ENCODE measurements at places on chromosomes 2 and 18.

- DNase-seq, result no peak
These were observed 148.2 kb downstream of the ESCO1 start for GRCh38 chr18:21452276-21452780.

- no peak for DNase-seq
These were observed 135.7 kb upstream of the NDUFV2 start for GRCh38 chr18:8966821-8967220.

DNA sequence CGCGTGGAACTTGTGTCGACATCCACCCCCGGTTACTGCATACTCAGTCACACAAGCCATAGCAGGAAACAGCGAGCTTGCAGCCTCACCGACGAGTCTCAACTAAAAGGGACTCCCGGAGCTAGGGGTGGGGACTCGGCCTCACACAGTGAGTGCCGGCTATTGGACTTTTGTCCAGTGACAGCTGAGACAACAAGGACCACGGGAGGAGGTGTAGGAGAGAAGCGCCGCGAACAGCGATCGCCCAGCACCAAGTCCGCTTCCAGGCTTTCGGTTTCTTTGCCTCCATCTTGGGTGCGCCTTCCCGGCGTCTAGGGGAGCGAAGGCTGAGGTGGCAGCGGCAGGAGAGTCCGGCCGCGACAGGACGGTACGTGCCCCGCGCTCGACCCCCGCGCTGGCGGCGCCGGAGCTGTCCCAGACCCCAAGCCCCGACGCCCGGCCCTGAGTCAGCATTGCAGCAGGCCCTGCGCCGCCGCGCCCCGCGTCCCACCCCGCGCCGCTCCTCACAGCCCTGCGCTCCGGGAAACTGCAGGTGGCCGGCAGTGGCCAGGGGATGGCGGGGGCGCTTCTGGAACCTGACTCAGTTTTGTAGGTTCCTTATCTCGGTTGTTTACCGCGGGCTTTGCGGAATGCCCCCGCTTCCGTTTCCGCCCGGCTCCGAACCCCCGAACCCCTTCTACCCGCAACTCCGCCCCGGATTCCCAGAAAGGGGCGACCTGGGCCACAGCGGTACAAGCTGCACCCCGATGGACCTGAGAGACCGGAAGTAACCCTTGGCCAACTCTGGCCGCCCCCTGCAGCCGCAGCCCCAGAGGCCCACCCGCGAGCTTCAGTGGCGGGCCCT, at the start of gene CFLAR:
Gene CFLAR, plus strand, starts transcription at position 50 of the 844 bp plus-strand sequence. CDS start 13,702 bp downstream, outside the sequence.
- peak; percentile 90 for DNase-seq

DNA sequence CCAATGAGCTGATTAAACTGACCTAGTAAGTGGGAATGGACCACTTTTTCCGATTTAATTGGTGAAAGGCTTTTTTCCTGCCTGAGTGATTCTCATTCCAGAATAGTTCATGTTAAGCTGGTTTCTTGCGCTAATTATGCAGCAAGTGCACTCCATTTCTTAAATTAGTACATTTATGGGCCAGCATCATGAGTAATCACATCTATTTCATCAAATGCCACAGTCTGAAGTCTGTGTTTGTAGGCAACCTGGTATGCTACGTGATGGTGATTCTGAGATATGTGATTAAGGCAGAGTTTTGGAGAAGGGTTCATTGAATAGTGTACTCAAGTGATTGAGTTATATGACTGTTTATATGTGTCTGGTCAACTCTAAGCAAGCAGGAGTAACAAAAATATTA, 128.0 kb upstream of the BOD1L2 start:
- no peak for DNase-seq

GRCh38 chr2:35788543-35788942, 567.0 kb upstream of the CRIM1 start:
- no peak for DNase-seq

GRCh38 chr18:79523206-79523735, 127.5 kb downstream of the NFATC1 start:
- DNase-seq, result peak; percentile 81

DNA sequence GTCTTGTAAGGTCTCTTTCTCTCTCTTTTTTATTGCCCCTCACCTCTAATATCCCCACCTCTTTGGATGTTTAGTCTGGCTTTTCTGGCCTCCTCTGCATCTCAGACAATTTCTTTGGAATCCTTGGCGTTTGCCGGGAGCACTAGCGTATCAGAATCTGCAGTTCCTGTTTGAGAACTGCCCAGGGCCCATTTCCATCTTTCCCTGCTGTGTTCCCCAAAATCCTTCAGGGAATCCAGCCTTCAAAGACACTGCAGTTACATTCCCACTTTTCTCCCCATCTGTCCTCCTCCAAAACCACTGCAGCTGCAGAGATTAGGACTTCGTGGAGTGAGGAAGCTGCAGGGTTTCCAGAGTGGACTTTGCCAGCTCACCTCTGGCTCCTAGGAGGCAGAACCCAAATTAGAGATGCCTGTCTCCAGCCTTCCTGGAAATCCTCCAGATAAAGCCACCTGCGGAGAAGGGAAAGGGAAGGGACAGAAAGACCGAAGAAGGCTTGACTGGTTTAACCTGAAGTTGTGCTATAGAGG, 2.7 kb downstream of the VSNL1 start:
- no peak for DNase-seq

- peak; percentile 50 for DNase-seq
These were observed 32.9 kb downstream of the CD28 start for GRCh38 chr2:203739351-203739750.

DNA sequence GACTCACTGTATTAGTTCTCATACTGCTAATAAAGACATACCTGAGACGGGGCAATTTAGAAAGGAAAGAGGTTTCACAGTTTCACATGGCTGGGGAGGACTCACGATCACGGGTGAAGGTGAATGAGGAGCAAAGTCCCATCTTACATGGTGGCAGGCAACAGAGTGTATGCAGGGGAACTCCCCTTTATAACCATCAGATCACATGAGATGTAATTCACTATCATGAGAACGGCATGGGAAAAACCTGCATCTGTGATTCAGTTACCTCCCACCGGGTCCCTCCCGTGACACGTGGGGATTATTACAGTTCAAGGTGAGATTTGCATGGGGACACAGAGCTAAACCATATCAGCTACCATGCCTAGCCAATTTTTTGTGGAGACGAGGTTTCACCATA, 168.2 kb downstream of the NEDD4L start:
- no peak for DNase-seq

DNA sequence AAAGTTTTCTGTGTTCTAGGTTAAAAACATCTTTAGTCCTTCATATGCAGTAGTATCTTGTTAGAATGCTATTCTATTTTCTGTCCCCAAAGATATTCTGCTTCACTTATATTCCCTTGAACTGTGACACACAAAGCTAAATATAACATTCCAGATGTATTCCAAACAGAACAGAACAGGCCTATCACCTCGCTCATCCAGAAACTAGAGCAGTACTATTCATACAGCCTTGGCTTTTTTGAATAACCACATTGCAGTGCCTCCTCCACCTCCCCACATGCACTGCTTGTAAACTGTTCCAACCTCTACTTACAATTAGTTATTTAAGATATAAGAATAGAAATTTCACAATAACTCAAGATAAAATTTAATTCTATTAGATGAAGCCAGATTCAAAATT, 196.8 kb downstream of the EXOC6B start:
- no peak for DNase-seq

GRCh38 chr2:73265298-73266060, 18.8 kb downstream of the FBXO41 start:
- no peak for DNase-seq

DNA sequence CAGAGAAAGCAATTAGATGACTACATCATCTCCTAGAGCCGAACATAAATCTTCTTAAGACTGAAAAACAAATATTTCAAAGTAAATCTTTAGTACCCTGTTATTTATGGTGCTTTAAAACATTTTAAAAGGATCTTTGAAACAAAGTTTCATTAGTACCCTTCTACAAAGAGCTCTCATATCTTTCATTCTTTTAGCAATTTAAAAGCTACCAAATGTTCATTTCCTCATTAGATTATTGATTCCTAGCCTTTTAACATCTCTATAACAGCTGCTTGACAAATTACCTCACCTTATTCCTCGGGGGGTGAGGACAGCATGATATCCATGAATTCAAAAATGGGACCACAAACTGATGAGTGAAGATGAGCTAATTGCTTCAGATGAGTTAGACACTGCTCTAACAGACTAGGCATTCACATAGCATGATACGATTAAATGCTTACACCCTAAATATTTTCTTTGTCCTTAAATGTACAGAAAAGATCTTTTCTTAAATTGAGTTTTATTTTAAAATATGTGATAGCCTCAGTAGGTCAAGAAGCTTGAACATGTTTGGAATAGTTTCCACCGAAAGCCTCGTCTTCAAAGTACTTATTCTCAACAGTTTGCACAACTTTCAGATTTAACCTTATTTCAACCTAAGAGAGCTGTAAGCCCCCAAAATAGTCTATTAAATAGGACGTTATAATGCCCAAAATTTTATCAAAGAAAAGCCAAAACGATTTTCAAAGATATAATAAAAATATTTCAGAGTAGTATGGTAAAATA, 2.1 kb downstream of the ATAD2B start:
- DNase-seq, result no peak

GRCh38 chr2:46351098-46351749, 54.0 kb downstream of the EPAS1 start:
- DNase-seq, result peak; percentile 60

- DNase-seq, result no peak
These were observed 1795.7 kb upstream of the PIK3C3 start for GRCh38 chr18:40159141-40160017.

- no peak for DNase-seq
These were observed 36.0 kb upstream of the SCN1A start for GRCh38 chr2:166163775-166164174.

GRCh38 chr2:48905696-48906095, 150.2 kb upstream of the LHCGR start:
- no peak for DNase-seq

- DNase-seq, result no peak
These were observed 314.8 kb downstream of the TSN start for GRCh38 chr2:122070241-122070731.

- peak; percentile 76 for DNase-seq
These were observed 4.7 kb downstream of the CAPG start for GRCh38 chr2:85405201-85406059.

DNA sequence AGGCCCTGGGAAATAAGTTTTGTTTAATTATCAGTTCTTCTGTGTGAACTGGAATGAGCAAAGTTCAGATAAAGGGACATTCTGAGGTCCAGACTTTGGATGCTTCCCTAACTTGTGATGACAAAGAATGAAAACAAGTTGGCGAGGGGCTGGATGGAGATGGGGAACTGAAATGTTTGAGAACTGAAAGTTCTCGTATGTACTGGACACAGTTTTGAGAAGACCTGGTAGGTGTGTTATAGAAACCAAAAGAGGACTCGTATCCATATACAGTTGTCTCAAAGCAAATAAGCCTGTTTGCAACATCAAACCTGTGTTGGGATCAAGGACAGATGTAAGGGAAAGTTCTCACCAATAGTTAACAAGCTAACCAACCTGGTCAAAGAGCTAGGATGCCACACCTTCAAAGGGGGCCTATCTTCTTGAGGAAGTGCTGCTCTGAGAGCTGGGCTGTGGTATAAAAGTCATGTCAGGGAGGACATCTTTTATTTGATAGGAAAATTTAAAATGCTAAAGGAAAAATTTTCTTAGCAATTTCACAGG, at the start of gene UPP2:
Gene UPP2, plus strand, starts transcription at position 493 of the 543 bp plus-strand sequence. CDS start 188 bp downstream, outside the sequence.
- DNase-seq, result no peak

GRCh38 chr2:69674316-69674670, 30.8 kb upstream of the AAK1 start:
- no peak for DNase-seq

DNA sequence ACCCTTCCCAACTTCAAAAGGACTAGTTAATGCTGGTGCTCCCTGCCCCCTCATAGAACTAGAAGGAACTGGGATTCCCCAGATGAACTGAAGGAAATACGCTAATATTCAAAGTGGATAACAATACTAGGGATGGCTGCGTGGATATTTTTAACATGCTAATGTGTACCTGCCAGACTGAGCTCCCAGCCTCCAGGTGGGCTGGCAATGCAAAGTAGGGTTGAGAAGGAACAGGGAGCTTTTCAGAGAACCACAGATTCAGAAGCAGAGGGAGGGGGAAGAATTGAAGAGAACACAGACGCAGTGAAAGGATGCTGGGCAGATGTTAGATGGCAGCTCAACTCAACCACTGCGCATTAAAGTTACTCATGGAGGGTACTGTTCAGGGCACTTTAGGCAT, 354.4 kb downstream of the TGIF1 start:
- DNase-seq, result no peak

DNA sequence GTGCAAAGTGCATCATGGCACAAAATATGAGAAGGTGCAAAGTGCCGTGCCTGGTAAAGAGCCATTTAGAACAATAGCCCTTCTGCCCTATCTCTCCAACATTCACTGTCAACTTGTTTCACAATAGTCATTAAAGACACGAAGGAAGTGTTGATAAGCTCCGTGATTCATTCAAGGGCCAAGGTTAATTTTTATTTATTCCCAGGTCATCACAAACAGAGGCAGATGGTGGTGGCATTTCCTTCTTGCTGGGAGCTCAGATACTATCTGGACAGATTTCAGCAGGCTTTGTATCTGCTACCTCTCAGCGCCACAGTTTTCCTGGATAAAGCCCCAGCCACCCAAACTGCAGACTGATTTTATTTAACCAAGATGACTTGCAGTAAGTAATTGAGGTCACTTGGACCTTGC, 309.3 kb downstream of the ZNF521 start:
- no peak for DNase-seq

GRCh38 chr2:64401529-64401880, 52.5 kb upstream of the LGALSL start:
- DNase-seq, result no peak

DNA sequence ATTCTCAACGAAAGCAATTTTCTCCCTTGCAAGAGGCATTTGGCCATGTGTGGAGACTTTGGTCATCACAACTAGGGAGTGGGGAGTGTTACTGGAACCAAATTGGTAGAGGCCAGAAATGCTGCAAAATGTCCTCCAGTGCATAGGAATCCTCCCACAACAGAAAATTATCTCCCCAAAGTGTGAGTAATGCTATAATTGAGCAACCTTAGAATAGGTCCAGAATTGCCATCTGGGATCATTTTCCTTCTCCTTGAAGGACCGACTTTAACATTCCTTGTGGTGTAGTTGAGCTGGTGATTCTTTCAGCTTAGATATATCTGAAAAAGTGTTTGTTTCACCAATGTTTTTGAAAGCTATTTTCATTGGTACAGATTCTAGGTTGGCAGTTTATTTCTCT, 111.2 kb upstream of the SMIM21 start:
- no peak for DNase-seq

DNA sequence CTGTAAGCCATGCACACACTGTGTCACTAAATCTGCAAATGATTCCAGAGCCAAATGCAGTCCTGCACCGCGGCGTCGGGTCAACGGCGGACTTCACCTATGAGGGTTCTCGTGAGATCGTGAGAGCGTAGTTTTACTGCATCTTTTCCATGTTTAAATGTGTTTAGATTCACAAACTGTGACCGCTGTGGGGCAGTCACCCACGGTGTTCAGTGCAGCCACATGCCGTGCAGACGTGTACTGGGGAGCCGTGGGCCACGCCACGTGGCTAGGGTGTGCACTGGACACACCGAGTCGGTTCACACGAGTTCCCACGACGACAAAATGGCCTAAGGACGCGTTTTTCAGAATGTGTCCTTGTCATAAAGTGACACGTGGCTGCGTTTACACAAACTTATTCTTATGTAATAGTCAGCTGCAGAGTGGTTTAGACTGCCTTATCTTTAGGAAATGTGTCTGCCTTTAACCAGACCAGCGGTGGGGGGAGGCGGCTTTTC, 34.1 kb downstream of the NFATC1 start:
- DNase-seq, result no peak

All from stimulated activated CD4-positive, alpha-beta T cell treated with anti-CD3 and anti-CD28 coated beads, Interleukin-15, amount 100 ng/mL, for 24 hours (primary cell).